ENCODE measurements at places on chromosomes 7 and 10.

- DNase-seq, result no peak
Observed at GRCh38 chr7:156725073-156725472, 84.5 kb downstream of the RNF32 start.

DNA sequence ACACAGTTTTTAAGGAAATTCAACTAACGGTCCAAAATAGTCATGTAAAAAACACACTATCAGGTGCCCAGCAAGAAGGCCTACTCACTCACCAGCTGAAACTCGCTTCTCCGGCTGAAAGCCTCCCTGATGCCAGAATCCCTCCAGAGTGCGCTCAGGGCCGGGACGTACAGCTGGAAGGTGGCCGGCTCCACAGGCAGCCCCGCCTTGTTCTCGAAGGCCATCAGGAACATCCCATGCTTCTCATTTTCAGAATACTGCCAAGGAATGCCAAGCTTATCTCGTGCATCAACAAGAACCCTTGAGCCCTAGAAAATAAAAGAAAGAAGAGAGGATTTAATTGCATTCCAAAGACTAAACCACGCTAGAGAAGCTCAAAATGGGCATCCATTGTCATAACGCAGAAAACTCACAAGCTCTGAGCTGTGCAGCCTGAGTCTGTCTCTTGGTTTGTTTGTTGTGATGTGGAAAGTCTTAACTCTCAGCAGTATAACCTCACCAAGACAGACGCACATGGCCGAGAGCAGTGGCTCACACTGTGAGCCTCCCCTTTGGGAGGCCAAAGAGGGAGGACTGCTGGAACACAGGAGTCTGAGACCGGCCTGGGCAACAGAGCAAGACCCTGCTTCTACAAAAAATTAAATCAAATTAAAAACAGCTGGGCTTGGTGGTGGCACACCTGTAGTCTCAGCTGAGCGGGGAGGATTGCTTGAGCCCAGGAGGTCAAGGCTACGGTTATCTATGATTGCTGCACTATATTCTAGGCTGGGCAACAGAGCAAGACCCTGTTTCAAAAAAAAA is 49.1 kb downstream of the GNA12 start:
- no peak for DNase-seq

DNA sequence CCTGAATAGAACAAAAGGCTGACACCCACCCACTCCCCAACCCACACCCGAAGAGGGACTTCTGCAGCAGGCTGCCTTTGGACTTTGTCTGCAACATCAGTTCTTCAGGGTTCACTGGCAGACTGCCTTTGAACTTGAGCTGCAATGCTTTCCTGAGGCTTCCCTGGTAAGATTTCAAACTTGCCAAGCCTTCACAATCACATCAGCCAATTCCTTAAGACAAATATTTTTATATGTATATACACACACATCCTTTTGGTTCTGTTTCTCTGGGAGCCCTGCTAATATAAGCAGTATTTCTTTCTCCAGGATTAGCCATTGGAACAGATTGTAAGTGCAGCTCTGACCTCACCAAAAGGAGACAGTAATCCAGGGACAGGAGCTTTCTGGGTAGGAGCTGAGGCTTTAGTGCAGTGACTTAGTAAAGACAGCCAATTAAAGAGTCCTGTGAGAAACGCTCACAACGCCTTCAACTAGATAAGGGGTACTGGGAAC is 55.6 kb upstream of the KMT2E start:
- no peak for DNase-seq

- DNase-seq, result no peak
Observed at GRCh38 chr10:34861293-34862021, 46.4 kb upstream of the PARD3 start.

GRCh38 chr7:140122965-140123364 is 53.8 kb downstream of the KDM7A start:
- no peak for DNase-seq

Data from OCI-M1 (cell line).